Activated gamma-delta T cell (primary cell): ENCODE measurements at places on chromosomes 3 and 15.

DNA sequence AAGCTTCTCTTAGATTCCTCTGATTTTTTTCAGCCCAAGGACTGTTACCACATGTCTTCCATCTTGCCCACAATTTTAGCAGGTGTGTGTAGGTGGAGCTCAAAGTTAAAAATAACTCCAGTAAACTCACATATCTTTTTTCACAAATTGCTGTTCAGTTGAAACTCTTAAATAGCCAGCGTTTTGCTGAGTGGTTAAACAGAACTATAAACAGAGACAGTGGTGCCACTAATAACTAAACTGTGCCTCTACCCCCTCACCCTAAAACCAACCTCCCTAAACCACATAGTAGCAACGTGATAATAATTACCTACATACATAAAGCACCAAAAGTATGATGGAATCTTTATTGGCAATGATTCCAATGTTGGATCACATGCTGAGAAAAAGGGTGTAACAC is 525.1 kb downstream of the PDCD6IP start:
- DNase-seq, result no peak

- DNase-seq, result no peak
Observed at GRCh38 chr15:101043011-101043410, 123.9 kb downstream of the LRRK1 start.

GRCh38 chr3:61669203-61669602 is 107.8 kb downstream of the PTPRG start:
- no peak for DNase-seq

- DNase-seq, result no peak
Observed at GRCh38 chr15:68524753-68525584, 53.8 kb upstream of the CORO2B start.

DNA sequence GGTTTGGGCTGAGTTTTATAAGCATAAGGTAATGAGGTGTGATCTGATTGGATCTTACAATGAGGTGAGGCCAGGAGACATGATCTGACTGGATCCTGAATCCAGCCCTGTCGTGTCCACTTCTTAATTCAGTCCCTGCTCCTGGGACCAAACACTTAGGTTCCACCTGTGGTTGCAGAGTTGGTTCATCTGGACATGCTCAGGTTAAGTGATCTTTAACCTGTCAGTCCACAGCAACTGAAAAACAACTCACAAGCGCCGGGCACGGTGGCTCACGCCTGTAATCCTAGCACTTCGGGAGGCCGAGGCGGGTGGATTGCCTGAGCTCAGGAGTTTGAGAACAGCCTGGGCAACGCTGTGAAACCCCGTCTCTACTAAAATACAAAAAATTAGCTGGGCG is 679.3 kb upstream of the ALCAM start:
- peak; percentile 1 for DNase-seq

DNA sequence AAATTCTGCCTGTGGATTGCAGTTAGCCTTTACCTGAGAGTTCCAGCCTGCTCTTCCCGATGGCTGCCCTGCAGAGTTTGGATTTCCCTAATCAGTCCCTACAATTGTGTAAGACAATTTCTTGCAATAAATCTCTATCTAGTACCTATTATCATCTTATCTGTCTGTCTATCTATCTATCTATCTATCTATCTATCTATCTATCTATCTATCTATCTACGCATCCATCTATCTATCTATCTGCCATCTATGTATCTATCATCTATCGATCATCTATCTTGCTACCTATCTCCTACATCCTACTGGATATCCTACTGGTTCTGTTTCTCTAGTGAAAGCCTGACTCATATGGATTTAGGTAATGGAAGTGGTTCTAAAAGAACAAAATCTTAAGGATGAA is 30.4 kb upstream of the XCR1 start:
- DNase-seq, result no peak

GRCh38 chr15:65986416-65986815 is 117.1 kb downstream of the RAB11A start:
- no peak for DNase-seq

DNA sequence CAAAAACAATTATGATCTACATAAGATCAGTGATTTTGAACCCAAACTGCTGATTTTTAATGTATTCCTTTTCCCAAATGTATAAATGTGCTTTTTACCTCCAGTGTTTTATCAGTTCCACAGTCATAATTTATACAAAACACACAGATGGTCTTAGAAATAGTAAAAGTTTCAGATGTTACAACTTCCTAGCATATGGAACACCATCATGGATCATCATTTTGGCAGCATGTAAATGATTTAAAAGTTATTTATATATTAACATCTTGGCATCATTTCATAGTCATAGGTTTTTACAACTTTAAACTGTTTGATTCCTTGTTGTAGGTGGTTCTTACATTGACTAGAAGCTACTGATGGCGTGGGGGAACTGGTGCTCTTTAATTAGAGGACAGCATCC is 1025.3 kb downstream of the ROBO1 start:
- DNase-seq, result no peak

GRCh38 chr3:127679534-127680145 is 6.9 kb downstream of the ABTB1 start:
- no peak for DNase-seq

DNA sequence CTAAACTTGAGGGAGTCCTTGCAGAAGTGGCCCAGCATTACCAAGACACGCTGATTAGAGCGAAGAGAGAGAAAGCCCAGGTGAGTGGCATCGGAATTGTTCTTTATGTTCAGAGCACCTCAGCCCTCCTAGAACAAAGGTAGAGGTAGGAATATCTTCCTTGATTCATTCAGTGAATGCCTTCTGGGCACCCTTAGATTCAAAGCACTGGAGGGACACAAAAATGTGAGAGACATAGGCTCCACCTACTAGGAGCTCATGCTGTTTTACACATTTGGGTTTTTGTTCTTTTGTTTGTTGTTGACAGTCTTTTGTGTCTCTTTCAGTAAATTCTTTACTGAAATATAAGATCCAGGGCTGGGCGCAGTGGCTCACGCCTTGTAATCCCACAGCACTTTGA is 68.2 kb downstream of the IQGAP1 start:
- DNase-seq, result no peak

DNA sequence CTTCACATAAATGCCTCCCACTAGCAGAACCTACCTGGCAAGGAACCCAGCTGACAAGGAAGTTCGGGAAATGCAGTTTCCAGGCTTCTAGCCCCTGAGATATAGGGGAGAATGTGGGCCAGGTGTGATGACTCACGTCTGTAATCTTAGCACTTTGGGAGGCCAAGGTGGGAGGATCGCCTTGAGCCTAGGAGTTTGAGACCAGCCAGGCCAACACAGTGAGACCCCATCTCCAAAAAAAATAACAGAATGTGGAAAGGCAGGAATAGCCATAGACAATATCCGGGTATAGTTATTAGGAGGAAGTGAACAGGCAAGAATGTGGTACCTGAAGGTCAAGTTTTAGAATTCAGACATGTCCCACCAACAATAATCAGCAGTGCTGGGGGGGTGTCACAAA is 40.5 kb upstream of the SH3BP5 start:
- no peak for DNase-seq

DNA sequence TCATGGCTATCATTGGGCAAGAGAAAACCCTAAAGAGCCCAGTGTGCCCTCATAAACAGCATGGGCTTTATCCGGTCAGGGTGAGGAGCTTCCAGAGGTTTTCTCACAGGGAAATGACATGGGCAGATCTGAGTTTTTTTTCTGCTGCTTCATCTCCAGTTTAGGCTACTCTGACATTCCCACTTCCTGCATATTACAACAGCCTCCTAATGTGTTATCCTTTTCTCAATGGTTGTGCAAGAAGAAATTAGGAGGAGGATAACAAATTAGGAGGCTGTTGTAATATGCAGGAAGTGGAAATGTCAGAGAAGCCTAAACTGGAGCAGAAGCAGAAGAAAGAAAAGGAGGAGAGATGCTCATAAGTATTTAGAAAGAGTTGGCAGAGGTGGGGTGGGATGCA is 175.6 kb downstream of the MTHFS start:
- DNase-seq, result no peak

- no peak for DNase-seq
Observed at GRCh38 chr3:6125520-6125919, 735.4 kb upstream of the GRM7 start.
